ENCODE measurements at places on chromosomes 13 and 19. TPM values are rescaled to one million over a fixed set of nuclear protein-coding genes. Genes with fewer than 3 reads are reported as not detected.

TNFRSF19 gene
- 117 TPM for total RNA-seq

EFNB2 gene
- total RNA-seq = 3.9 TPM

NLRP11 gene
- total RNA-seq = not detected

KLK3 gene
- total RNA-seq = not detected

ZNF264 gene
- 36.5 TPM for total RNA-seq

CEACAM5 gene
- total RNA-seq = not detected

C1QTNF9B gene
- total RNA-seq = 0.44 TPM

C1QTNF9 gene
- total RNA-seq = not detected

SMIM17 gene
- total RNA-seq = 0.33 TPM

DDX49 gene
- total RNA-seq = 45.2 TPM

EVI5L gene
- total RNA-seq = 19.2 TPM

IL11 gene
- total RNA-seq = 2.6 TPM

PCSK4 gene
- 4.0 TPM for total RNA-seq

ICAM5 gene
- total RNA-seq = 2.6 TPM

GRK1 gene
- 0.15 TPM for total RNA-seq

PTH2 gene
- not detected for total RNA-seq

ZNF681 gene
- total RNA-seq = 0.87 TPM

ACER1 gene
- total RNA-seq = not detected
